ENCODE measurements at places on chromosomes 7 and 10. TPM values are rescaled to one million over a fixed set of nuclear protein-coding genes. Genes with fewer than 3 reads are reported as not detected.

ZNF777 gene
- polyA plus RNA-seq = 12.7 TPM

CCDC7 gene
- 7.2 TPM for polyA plus RNA-seq

PLA2G12B gene
- polyA plus RNA-seq = 10.4 TPM

TRIL gene
- 51.3 TPM for polyA plus RNA-seq

PON1 gene
- polyA plus RNA-seq = 0.33 TPM

DNAJC12 gene
- polyA plus RNA-seq = 11.0 TPM

NEBL gene
- polyA plus RNA-seq = 90.1 TPM

ZNF92 gene
- 26.5 TPM for polyA plus RNA-seq

LOXL4 gene
- 3.7 TPM for polyA plus RNA-seq

GDF2 gene
- not detected for polyA plus RNA-seq

TMEM184A gene
- polyA plus RNA-seq = 6.1 TPM

MSMB gene
- polyA plus RNA-seq = not detected

GOLGA7B gene
- 1.2 TPM for polyA plus RNA-seq

CTNNA3 gene
- 4.3 TPM for polyA plus RNA-seq

TIMM23 gene
- 68.4 TPM for polyA plus RNA-seq

FAM25G gene
- polyA plus RNA-seq = 0.57 TPM

SUGCT gene
- polyA plus RNA-seq = 14.0 TPM
